DND-41 (cell line): ENCODE measurements at places on chromosomes 3 and 15.

GRCh38 chr3:111541391-111541790 is 606 bp upstream of the CD96 start:
- DNase-seq: no peak

DNA sequence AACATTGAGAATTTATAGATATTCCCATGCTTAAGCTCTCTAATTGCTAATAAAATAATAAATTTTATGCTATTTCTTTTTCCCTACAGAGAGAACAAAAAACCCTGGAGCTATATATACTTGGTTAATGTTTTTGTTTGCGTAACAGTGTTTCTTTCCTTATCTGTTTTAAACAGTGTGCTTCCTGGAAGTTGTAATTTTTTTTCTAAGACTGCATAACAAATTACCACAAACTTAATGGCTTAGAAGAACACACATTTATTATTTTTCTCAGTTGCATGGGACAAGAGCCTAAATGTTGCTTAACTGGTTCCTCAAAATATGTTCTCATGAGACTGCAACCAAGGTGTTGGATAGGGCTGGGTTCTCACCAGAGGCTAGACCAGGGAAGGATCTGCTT is 49.7 kb upstream of the DPH6 start:
- DNase-seq: no peak

- no peak for DNase-seq
These were observed 799 bp downstream of the ABI3BP start for GRCh38 chr3:100992231-100993012.

DNA sequence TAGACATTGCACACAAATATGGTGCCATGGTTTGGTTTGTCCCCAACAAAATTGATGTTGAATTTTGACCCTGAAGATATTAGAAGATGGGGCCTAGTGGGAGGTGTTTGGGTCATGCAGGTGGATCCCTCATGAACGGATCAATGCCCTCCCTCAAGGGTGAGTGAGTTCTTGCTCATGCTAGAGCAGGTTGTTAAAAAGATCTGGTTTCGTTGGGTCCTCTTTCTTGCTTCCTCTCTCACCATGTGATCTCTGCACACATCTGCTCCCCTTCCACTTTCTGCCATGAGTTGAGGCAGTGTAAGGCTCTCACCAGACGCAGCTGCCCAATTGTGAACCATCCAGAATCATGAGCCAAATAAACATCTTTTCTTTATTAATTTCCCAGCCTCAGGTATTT is 87.8 kb upstream of the MDFIC2 start:
- no peak for DNase-seq

GRCh38 chr15:50881121-50882048 is 27.1 kb upstream of the AP4E1 start:
- no peak for DNase-seq

GRCh38 chr15:57720867-57721266 is 14.4 kb downstream of the POLR2M start:
- DNase-seq: no peak
